ENCODE measurements at places on chromosomes 7 and 10. TPM values are rescaled to one million over a fixed set of nuclear protein-coding genes. Genes with fewer than 3 reads are reported as not detected.

DNA sequence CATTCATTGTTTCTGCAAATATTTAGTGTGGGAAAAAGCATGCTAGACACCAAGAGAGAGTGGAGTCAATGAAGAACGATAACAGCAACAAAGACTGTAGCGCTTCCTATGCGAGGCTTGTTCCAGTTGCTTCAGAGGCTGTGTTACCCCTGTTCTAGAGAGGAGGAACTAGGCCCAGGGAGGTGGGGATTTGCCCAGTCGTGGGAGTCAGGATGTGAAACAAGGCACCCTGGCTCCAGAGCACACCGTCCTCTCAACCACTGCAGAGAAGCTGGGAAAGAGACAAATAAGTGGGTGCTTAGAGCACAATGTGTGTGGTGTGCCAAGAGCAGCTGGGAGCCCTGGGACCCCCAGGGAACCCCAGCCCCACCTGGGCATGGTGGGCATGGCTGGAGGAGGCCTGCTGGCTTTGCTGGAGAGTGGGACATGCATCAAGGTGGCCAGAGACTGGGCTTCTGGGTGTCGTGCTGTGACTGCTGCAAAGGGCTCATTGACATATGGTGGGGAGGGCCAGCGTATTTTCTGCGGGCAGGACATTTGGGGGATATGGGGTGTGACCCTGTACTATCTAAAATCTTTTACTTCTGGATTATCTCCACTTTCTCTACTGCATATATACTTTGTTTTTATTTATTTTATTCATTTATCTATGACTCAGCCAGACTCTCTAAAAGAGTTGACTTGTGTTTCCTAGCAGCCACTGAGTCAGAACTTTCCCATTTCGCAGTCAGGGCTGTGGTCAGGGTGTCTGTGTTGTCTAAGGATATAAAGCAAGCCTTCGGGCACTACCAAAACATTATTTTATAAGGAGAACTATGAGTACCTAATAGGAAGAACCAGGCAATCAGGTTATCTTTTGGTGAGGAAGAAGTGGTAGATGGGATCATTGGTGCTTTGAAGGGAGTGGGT is 95.4 kb downstream of the TCF7L2 start:
- H3K4me1 ChIP-seq, result peaks cover 46% of the 10 kb centered on the region
- DNase-seq, result peak; percentile 59
- H3K36me3 ChIP-seq, result no peaks in the 10 kb centered on the region
- no peak overlapping the region for H3K27ac ChIP-seq

The C10orf62 gene
- 2.3 TPM for total RNA-seq

DNA sequence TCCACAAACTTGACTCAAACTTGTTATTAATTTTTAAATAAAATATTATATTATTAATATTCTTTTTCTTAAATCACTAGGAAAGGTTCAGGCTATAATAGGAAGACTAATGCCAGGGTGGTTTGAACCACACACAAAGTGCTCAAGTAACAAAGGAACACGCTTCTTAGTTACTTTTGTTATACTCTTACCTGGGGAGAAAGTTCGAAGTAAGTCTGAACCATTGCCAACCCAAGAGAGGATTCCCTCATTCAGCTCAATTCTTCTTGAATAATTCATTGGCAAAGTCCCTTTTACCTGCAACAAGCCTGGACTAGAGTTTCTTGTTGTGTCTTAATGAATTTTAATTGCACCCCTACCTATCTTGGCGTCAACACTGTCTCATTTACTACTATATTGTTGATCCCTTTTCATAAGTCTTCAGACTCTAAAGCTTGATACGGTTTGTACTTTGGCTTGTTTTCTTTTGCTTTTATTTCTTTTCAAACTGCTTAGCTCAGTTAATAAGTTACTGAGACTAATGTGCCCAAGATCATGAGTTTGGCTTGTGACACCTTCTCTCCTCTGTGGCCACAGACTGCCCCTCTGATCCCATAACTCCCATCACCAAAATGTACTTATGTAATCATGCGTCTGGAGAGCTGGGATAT is 10.2 kb upstream of the C10orf67 start:
- H3K36me3 ChIP-seq, result no peaks in the 10 kb centered on the region
- no peaks in the 10 kb centered on the region for H3K27me3 ChIP-seq
- no peak overlapping the region for H3K27ac ChIP-seq
- H3K4me3 ChIP-seq, result no peak overlapping the region
- H3K4me1 ChIP-seq, result no peaks in the 10 kb centered on the region

The GPR146 gene
- 11.7 TPM for total RNA-seq

GRCh38 chr10:60413306-60414012 is 23.8 kb upstream of the ANK3 start:
- no peak for DNase-seq
- H3K4me1 ChIP-seq, result no peaks in the 10 kb centered on the region
- no peaks in the 10 kb centered on the region for H3K27me3 ChIP-seq
- H3K4me3 ChIP-seq, result no peak overlapping the region
